ENCODE measurements at places on chromosomes 4 and X.

DNA sequence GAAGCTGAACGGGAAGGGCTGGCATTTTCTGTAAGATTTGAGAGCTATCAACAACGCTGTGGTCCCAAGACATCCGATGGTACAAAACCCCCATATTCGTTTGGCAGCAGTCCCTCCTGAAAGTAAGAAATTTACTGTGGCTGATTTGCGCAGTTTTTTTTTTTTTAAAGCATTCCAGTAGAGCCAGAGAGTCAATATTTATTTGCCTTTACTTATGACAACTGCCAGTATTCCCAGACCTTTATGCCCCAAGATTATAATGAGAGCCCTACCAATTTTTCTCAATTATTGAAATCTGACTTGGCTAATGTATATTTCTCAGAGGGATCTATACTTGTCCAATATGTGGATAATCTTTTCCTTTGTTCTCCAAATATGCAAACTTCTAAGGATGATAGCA lies 157.5 kb upstream of the SPIN4 start:
- no peak for DNase-seq

DNA sequence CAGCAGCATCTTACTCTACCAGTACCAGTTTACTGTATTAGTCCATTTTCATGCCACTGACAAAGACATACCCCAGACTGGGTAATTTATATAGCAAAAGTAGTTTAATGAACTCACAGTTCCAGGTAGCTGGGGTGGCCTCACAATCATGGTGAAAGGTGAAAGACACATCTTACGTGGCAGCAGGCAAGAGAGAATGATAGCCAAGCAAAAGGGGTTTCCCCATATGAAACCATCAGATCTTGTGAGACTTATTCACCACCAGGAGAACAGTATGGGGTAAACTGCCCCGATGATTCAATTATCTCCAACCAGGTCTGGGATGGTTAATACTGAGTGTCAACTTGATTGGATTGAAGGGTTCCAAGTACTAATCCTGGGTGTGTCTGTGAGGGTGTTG lies 69.3 kb downstream of the YIPF6 start:
- DNase-seq = peak; percentile 5

- DNase-seq = no peak
Observed at GRCh38 chrX:45788315-45788714, 587.6 kb upstream of the DIPK2B start.

- no peak for DNase-seq
Observed at GRCh38 chr4:122819708-122820449, 6.8 kb upstream of the FGF2 start.

DNA sequence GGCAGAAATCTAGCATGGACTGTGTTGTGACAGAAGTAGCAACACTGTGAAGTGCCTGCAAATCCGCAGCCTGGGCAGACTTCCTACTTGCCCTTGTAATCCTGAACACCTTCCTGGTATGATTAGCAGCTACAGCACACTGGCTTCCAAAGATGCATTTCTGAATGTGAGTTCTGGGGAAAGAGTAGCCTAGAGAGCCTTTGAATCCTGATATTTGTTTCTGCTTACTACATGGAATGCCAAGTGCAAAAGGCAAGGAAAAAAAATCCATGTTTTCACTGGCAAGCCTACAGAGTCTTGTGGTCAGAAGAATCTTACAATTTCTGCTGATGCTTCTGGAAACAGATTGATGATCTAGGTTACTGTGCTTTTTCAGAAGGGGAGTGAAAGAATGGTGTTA lies 223.7 kb downstream of the COL25A1 start:
- DNase-seq = no peak

- no peak for DNase-seq
Observed at GRCh38 chr4:7094916-7095315, 27.1 kb upstream of the GRPEL1 start.

- DNase-seq = no peak
Observed at GRCh38 chr4:113636438-113636818, 125.1 kb downstream of the CAMK2D start.

DNA sequence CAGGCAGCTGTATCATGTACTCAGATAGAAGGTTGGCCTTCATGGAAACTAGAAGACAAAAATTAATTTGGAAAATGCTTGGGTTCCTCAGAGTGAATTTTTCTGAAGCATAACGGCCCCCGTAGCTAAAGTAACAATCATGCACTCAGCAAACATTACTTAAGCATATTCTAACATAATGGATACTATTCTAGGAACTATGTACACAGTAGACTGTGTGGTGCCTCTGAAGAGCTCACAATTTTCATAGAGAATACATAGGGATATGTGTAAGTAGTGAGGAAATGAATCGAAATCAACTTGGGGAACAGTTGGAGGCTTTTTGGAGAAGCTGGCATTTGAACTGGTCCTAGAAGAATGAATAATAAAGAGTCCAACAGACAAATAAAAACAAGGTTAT lies 1045.0 kb downstream of the GLUD2 start:
- no peak for DNase-seq

DNA sequence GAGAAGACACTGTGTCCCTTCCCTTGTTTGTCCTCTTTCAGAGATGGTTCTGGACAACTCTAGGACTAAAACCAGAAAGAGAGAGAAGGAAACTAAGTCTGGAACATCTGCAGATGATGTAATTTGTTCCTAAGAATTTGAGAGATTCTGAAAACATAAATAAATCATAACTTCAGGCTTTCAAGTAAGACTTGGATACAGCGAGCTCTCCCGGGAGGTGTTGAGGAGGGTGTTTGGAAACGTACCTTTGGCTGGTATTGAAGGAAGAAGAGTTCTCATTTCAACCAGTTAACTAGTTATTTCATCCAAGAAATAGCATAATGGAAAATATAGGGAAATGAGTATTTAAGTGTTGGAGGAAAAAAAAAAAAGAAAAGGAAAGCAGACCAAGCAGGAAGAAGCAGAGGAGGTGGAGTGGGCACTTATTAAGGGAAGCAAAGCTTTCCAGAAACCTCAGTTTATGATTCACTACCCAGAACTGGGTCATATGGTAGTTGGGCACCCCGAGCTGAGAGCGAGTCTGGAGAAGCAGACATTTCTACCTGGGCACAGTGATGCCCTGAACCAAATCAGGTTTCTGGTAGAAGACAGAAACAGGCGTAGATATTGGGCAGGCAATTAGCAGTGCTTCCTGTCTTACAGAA lies 26.9 kb downstream of the CCNG2 start:
- no peak for DNase-seq

GRCh38 chr4:16672421-16672820 lies 226.0 kb downstream of the LDB2 start:
- DNase-seq = no peak

DNA sequence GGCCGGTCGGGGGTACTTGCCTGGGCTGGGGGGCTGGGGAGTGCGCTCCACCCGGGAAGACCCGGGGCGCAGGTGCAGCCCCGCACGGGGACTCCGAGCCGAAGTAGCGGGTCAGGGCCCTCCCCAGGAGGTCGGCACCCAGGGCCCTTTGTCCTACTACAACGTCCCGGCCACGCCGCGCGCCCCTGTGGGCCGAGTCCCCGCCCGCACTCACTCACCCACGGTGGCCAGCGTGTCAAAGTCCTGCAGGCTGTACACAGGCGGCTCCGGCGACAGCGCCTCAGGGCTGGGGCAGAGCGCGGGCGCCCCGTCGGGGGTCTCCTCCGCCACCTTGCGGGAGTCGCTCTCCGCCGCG lies 602 bp downstream of the PRKX start:
- no peak for DNase-seq

DNA sequence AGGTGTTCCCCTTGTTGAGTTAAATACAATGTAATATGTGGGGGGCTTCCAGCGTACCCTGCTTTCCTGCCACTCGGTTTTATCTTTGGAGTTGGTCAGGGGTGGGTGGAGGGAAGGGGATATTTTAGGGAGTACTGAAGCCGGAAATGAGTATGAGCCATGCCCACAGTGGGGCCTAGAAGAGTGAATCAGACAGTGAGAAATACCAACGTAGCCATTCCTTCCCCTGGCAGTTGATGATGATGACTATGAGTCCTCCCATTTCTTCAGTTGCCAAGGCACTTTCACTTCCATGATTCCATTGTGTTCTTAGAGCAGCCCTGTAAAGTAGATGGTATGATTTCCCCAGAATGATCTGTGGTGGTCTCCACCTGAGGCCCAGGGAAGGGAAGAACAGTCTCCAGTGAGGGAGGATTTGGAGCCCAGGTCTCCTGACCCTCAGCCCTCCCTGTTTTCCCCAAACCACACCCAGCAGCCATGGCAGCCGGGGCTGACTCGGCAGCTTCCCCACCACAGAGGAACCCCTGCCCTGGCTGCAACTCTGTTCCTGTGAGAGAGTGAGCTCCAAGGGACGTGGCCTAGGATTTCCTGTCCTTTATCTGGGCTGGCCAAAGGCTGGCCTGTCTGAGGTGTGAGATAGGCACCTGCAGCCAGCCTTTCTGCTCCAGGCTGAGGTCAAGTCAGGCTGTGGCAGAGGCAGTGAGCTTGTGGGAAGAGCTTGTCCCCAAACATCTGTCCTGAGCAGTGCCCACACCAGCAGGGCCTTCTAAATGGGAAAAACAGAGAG lies 52.7 kb downstream of the STARD8 start:
- DNase-seq = no peak

DNA sequence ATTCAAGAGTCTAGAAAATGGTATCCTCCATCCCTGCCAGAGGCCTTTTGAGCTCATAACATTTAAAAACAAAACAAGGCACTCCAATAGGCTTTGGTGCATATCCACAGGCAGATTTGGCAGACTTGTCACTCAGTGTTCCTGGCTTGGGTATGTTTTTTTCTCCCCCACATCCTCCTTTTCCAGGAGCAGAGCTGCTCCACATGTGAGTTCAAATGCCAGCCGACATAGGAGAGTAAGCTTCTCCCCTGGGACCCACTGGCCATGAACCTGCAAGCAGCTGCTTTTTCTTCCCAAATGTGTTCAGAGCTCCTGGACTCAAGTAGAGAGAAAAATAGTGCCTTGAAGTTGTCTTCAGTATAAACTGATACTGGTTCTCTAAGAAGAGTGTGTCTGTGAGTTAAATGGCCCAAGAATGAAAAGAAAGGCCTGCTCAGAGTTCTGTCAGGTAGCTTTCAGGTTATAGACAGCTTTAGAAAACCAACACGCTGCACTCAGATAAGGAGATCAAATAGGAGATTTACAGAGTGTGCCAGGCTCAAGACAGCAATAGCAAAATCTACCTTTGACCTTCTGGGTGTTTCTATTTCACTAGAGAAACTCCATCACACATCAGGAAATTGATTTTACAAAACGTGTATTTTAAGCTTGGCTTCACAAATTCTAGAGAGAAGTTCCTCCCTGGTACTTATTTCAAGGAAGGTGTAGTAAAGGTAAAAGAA lies 162.5 kb upstream of the GALNT7 start:
- DNase-seq = no peak

DNA sequence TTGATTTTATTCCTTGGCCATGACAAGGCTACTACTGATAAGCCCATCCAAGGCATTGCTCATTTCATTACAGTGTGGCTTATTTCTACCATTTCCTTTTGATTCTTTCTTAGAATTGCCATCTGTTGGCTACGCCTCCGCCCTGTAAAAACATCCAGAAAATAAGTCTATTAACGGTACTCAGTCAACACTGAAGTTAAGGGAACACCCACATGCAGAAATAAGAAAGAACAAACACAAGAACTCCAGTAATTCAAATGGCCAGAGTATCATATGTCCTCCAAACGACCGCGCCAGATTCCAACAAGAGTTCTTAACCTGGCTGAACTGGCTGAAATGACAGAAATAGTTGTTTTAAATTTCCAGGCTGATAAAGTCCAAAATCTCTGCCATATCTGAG lies 90.3 kb downstream of the CXXC4 start:
- DNase-seq = no peak

- DNase-seq = no peak
Observed at GRCh38 chr4:55491486-55491885, 55.2 kb downstream of the CLOCK start.

GRCh38 chrX:75673468-75673867 lies 111.6 kb downstream of the MAGEE2 start:
- no peak for DNase-seq

DNA sequence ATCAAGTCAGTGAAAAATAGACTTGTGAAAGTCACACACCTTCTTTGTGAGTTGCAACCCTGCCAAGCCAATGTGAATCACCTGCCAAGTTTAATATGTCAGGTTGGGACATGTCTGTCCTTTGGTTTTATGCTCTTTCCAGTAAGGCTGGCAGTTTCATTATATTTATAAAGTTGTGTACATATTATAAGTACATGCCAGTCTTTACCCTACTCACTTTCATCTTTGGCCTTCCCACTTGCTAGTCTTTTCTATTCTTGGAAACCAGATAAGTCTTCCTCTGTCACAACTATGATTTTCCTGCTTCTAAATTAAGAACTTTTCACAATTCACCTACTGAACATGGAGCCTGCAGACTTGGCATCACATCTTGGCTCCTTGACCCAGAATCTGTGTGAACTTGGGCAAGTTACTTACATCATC lies 680.7 kb upstream of the BOD1L1 start:
- no peak for DNase-seq

- DNase-seq = no peak
Observed at GRCh38 chr4:100872811-100873210, 355.0 kb upstream of the EMCN start.

GRCh38 chrX:73262991-73263390 lies 48.3 kb upstream of the NAP1L2 start:
- DNase-seq = no peak

DNA sequence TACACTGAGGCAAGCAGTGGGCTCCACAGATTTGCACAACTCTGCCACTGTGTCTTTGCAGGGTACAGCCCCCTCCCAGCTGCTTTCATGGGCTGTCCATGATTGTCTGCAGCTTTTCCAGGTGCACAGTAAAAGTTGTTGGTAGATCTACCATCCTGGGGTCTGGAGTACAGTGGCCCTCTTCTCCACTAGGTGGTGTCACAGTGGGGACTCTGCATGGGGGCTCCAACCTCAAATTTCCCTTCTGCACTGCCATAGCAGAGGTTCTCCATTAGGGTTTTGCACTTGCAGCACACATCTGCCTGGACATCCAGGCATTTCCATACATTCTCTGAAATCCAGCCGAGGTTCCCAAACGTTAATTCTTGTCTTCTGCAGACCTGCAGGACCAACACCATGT lies 1002.3 kb downstream of the FAM133A start:
- DNase-seq = no peak

DNA sequence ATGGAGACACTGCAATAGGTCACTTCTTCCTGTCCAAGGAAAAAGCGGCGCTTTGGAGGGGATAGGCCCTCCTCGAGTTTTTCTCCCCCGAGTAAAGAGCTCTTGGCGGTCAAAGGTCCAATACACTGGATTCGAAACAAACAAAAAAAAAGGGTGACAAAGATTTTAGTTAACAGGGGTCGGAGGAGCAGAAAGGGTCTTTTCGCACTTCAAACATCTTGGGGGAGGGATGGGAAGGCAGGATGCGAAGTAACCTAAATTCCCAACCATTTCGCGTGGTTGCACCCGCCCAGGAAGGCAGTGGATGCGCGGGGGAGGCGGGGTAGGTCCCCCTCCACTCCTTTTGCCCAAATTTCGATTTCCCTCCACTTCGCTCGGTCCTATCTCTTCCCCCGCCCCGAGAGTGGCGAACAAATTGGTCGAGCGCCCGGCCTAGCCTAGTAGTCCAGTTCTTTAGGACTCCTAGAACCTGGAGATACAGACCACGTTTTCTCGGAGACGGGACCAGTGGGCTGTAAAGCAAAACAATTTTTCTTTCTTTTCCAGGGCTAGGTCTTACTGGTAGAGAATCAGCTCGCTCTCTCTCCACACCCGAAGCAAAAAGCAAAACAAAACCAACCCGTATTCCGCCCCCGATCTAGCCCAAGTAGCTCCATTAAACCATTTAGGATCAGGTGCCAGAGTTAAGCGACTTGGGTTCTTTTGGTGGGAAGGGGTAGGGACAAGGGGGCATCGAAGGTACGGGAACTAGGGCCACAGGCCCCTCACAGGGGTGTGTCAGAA lies 2.0 kb upstream of the STAG2 start:
- peak; percentile 7 for DNase-seq

- no peak for DNase-seq
Observed at GRCh38 chrX:12206413-12206812, 68.1 kb downstream of the FRMPD4 start.

- DNase-seq = no peak
Observed at GRCh38 chrX:10377427-10377826, 220.7 kb downstream of the CLCN4 start.
